AG09319 (cell line): ENCODE measurements at places on chromosomes 7 and 10.

GRCh38 chr7:131107337-131108211 is 220.1 kb upstream of the MKLN1 start:
- peak; percentile 60 for DNase-seq

DNA sequence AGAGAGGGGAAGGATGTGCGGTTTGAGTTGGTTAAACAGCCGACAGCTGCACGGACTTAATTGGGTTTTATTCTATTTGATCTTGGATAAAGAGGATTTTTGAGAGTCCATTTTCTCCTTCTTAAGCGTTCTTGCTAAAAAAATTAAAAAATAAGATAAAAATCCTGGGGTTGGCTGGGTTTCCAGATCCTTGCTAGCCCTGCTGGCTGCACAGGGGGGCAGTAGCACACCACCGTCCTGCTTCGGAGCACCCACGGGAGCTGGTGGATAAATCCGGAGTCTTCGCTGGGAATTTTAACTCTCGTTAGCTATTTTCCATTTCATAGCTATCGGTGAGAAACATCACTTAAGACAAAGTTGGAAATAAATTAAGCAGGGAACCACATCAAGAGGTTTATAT is 792.0 kb downstream of the TYW1 start:
- no peak for DNase-seq

GRCh38 chr10:29435809-29436501 is 147.1 kb downstream of the LYZL1 start:
- no peak for DNase-seq

- DNase-seq, result no peak
Measured at GRCh38 chr7:2515424-2516193, 4.0 kb upstream of the LFNG start.

DNA sequence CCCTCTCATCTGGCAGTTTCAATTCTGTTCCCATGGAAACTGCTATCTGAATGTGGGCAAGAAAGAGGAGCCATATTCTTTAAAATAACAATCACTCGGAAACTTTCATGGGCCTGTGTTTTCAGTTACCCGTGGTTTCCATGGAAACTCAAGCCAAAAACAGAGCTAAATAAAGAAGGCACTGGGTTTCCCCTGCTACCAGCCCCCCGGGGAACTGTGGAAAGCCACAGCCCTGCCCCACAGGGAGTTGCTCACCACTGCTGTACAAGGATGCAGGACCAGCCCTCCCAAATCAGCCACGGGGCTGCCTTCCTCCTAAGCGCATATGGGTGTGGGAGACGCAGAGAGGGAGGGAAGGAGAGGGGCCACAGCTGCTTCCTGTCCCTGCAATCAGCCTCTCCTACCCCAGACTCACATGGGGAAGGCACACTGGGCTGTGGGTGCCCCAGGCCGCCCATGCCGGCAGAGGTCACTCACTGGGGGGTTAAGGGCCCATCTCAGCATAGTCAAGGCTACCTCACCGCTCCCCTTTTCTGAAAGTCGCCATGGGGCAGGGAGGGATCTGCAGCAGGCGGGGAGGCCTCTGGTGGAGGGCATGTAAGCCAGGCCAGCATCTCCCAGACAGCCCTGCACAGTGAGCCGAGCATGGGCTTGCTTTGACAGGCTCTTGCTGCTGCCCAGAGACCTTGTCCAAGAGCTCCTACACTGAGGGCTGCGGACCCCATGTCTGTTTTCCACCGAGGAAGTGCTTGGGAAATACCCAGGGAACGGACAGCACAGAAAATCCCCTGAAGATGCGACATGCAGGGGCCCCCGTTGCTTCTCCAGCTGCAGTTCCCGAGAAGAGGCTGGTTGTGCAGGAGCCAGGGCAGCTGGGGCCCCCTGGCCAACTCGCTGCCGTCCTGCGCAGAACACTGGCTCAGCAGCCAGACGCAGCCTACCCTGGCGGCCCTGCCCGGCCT is 157.3 kb upstream of the PPP2R2D start:
- DNase-seq, result no peak

GRCh38 chr10:20200758-20201157 is 384.5 kb downstream of the PLXDC2 start:
- no peak for DNase-seq

- no peak for DNase-seq
Measured at GRCh38 chr7:135763261-135763660, 14.6 kb upstream of the FAM180A start.

DNA sequence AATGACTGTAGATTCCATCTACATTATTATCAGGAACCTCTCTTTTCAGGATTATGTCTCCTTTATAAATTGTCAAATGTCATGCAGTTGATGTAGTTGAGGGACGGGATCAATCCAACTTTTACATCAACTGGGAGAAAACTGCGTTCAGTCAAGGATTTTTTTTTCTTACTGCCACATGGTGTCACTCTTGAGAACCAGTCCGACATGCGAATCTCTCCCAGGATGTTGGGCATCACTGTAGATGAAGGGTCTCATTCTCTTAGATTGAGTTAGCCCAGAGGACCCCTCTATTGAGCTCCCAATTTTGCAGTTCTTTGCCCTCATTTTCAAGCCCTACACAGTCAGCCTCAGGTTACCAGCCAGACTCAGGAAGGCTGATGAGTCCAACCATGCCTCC is 120.3 kb upstream of the PTPRZ1 start:
- no peak for DNase-seq

DNA sequence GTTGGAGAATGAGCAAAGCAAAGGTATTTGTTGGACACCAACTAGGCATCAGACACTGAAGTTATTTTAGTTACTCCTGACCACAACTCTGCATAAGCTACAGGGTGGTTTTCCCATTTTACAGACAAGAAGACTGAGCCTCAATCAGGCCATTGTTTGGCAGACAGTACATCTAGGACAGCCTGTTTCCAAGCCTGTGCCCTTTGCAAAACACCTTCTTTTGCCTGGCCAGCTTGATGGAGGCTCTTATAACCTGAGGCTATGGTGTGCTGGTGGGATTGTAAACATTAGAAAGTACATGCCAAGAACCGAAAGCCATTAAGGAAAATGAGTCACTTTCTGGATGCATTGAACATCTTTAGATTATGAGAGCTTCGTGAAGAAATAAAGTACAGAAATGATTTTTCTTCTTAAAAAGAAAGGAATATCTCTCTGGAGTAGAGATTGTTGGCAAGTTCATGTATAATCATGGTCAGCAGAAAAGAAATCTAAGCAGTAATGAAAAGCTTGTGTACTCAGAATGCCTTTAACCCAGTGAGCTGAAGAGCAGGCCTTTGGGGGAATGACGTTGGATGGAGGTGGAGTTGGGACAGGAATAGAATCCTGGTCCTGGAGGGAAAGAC is 140.6 kb downstream of the KIAA1217 start:
- DNase-seq, result no peak

DNA sequence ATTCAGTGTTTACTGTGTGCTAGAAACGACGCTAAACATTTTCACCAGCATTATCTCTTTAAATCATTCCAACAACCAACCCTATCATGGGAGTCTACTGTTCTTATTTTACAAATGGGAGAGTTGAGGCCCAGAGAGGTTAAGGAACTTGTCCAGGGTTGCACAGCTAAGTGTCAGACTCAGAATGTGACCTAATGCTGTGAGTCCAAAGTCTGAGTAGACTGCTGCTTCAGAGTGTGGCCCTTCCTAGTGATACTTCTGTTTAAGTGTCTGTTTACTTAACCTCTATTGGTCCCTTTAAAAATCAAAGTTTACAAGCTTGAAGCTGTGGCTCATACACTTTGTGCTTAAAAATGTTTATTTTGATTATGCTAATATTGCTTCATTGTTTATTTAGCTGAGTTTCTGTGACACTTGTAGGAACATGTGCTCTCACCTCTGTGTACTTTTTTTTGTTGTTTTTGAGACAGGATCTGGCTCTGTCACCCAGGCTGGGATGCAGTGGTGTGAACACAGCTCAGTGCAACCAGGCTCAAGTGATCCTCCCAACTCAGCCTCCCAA is 84.4 kb upstream of the SYPL1 start:
- no peak for DNase-seq

GRCh38 chr10:5159126-5159525 is 25.8 kb downstream of the AKR1C8 start:
- DNase-seq, result no peak

GRCh38 chr10:79025199-79025832 is 43.5 kb upstream of the ZMIZ1 start:
- no peak for DNase-seq

- no peak for DNase-seq
Measured at GRCh38 chr7:12244694-12245093, 33.6 kb downstream of the TMEM106B start.

- DNase-seq, result no peak
Measured at GRCh38 chr7:147199868-147200267, 1083.3 kb downstream of the CNTNAP2 start.

GRCh38 chr7:1403638-1404459 is 55.4 kb downstream of the MICALL2 start:
- DNase-seq, result peak; percentile 14

DNA sequence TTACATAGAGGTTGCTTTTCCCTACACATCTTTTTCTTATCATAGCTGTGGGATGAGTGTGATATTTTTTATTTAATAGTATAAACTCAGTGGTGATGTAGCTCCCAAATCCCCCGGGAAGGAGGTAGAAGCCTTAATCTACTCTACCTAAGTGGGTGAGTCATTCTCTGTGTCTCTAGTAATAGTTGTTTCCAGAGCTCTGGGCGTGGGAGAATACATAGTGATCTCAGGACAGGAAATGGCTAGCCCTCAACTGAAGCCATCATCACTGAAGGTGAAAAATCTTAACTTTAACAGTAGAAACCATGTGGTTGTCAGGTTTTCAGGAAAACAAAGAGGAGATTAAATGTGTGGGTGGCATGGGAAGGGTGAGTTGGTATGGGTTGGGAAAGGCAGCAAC is 278.4 kb downstream of the ANKRD30A start:
- no peak for DNase-seq

GRCh38 chr7:67470256-67470751 is 473.7 kb downstream of the TYW1 start:
- DNase-seq, result no peak

GRCh38 chr7:95871896-95872295 is 99.5 kb downstream of the DYNC1I1 start:
- no peak for DNase-seq

- peak; percentile 10 for DNase-seq
Measured at GRCh38 chr10:112361951-112362751, 11.8 kb upstream of the ACSL5 start.

- no peak for DNase-seq
Measured at GRCh38 chr10:71838264-71839211, 12.5 kb downstream of the PSAP start.

DNA sequence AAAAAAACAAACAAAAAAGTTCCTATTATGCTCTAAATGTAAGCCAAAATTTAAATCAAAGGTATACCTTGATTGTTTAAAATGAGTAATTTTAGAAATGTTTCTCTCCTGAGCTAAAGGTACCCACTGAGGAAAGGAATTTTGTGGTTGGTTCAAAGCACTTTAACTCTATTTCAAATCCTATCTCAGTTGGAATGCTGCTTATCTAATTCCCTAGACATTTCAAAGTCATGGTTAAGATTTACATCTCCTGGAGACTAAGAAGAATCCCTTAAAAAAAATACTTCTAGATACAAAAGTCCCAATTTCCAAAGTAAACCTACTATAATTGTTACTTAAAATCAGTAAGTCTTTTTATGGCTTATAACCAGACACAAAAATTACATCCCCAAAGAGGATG is 830.7 kb downstream of the GRID1 start:
- no peak for DNase-seq

- no peak for DNase-seq
Measured at GRCh38 chr10:22105270-22105669, 101.7 kb upstream of the DNAJC1 start.

GRCh38 chr10:69573056-69573806 is at the start of gene NEUROG3:
NEUROG3 (minus strand) TSS chr10:69573422; CDS start chr10:69573043, 379 bp downstream.
- DNase-seq, result no peak

DNA sequence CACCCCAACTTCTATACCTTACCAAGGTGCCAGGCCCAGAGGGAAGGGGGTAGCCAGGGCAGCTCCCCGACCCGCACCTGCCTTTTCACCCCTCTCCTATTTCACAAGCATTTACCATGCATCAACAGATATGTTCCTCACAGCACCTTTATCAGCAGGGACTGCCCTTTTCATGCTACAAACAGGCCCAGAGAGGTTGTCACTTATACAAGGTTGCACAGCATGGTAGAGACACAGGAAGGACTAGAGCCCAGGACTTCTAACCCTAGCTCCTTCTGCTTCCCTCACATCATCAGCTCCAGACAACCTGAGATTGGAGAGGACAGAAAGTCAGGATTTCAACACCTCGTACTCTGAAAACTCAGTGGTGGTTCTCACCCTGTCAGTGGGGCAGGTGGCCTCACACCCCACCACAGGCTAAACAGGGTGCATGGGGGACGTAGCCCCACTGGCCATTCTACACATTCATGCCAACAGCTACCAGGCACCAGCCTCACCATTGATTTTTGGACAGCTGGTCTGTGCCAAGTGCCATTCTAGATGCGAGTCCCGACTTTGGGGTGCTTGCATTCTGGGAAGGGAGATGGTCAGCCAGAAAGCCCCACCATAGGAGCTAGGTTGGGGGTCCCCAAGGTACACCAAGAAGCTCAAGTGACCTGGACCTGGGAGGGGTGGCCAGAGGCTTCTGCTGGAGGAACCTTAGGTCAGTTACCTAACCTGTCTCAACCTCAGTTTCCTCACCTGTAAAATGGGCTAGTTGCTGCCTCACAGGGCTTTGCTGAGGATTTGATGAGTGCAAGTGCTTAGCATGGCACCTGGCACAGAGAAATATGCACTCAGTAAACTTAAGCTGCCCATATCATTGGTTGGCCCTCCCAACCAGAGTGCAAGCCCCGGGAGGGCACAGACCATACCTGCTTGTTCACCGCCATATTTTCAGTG is 38.4 kb downstream of the CHST3 start:
- DNase-seq, result no peak

DNA sequence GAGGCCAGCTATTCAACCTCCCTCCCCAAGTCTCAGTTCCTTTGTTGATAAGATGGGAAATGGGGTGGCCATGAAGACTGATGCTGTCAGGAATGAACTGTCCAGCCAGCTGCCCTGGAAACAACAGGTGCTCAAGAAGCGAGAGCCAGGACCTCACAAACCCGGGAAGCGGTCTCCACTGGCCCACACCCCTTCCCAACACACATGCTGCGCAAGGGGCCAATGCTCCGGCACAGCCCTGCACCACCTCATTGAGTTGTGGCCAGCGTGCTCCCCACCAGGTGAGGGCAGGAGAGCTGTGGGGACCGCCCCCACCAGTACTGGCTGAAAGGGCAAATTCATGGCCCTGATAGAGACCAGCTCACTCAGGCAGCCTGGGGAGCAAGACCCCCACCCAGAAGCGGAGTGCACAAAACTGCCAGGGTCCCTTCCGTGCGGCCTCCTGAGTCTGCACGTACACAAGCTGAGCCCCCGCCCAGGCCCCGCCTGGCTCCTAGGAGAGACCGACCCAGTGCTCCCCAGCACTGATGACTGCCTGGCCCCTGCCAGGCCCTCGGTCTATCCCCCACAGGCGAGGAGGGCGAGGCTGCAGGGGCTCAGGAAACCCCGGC is 216.6 kb downstream of the MAD1L1 start:
- DNase-seq, result no peak

- no peak for DNase-seq
Measured at GRCh38 chr10:118971876-118972275, 57.6 kb upstream of the NANOS1 start.
